ENCODE measurements at places on chromosomes 13 and 19.

DNA sequence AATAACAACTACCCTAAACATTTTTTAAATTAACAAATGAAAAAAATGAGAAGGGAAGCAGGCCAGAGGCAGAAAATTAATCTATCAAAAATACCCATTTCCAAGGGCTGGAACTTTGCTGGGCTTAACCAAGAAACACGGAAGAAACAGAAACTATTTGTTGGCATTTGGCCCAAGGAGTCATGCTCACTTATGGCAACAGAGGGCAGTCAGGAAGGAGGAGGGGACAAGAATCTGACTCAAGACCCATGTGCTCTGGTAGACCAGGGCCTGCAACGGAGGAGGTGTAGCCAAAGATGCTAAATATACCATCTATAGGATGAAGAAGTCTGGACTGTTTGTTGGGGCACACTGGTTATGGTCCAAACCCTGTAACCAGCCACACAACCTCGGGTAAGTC lies 496.7 kb downstream of the COG6 start:
- no peak for DNase-seq

DNA sequence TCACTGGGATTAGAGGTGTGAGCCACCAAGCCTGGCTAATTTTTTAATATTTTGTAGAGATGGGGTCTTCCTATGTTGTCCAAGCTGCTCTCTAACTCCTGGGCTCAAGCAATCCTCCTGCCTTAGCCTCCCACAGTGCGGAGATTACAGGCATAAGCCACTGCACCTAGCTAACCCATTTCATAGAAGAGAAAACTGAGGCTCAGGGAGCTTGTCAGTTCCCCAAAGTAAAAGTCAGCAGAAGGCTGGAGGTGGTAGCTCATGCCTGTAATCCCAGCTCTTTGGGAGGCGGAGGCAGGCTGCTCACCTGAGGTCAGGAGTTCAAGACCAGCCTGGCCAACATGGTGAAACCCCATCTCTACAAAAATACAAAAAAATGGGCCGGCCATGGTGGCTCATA lies 8.8 kb upstream of the HOMER3 start:
- no peak for DNase-seq

DNA sequence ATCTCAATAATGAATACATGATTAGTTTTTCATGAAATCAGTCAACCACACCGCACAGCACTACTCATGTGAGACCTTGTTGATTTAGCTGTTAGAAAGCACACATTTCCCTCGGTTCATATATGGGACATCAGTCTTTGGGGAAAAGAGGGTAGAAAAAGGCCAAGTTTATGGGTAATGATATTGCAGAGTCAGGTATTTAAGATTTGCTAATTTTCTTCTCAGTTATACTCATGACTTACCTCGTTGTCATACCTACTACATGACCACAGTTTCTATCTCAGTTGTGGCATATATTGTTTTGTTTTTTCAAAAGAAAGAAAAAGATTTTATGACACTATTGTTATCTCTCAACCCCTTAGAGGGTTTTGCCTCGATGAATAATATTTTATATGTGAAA lies 165.6 kb downstream of the POU4F1 start:
- DNase-seq = no peak

- no peak for DNase-seq
Measured at GRCh38 chr13:90898811-90899210, 448.7 kb upstream of the MIR17HG start.

DNA sequence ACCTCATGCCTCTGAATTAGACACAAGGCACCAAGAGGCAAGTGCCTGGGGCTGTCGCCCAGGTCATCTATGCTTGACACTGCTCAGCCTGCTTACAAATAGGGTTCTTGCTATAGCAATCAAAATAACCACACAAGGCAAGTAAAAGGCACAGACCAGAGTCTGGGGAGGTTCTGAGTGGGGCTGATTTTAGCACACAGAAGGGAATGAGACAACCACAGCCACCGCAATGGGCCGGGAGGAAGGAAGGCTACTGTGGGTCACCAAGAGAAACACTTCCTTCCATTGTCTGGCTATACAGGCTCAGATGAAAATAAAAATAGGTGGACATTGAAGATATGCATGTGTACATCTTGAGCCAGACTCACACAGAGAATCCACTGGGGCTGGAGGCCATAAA lies 159.1 kb downstream of the DLEU7 start:
- no peak for DNase-seq

DNA sequence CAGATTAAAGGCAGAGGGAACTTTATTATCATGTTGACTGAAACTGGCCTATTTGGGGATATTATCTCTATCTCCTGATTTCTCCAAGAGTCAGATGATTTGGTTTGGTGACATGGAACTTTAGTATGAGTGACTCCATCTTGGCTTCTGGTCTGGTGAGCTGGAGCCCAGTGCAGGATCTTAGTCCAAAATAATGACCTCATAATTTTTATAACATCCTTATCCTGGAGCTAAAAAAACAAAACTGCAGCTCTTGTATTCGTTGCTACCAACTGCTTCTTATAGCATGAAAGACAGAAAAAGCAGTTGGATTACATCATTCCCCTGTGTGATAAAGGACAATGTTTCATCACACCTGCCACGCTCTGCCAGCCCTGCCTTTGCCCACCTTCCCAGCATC lies 39.3 kb upstream of the RNF17 start:
- DNase-seq = no peak

Measured in CD4-positive, alpha-beta T cell treated with Interleukin-21 for 1 hour (primary cell).